ENCODE measurements at places on chromosomes 7 and 10.

DNA sequence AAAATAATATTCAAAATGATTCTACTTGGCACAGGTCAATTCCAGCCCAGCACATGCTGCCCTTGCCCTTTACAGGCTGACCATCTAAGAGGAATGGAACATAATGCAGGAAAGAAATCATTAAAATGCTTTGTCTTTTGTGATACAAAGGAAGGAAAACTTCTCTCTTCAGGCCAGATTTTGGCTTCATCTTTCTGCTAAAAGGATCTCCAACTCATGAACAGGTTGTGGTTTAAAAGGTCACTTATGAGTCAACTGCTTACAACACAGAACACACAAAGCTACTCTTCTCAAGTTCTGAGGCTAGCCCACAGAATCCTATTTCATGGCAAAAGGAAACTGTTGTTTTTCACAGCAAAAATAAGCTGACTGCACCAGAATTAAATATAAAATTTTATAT is 197.1 kb downstream of the DOCK4 start:
- DNase-seq: no peak

DNA sequence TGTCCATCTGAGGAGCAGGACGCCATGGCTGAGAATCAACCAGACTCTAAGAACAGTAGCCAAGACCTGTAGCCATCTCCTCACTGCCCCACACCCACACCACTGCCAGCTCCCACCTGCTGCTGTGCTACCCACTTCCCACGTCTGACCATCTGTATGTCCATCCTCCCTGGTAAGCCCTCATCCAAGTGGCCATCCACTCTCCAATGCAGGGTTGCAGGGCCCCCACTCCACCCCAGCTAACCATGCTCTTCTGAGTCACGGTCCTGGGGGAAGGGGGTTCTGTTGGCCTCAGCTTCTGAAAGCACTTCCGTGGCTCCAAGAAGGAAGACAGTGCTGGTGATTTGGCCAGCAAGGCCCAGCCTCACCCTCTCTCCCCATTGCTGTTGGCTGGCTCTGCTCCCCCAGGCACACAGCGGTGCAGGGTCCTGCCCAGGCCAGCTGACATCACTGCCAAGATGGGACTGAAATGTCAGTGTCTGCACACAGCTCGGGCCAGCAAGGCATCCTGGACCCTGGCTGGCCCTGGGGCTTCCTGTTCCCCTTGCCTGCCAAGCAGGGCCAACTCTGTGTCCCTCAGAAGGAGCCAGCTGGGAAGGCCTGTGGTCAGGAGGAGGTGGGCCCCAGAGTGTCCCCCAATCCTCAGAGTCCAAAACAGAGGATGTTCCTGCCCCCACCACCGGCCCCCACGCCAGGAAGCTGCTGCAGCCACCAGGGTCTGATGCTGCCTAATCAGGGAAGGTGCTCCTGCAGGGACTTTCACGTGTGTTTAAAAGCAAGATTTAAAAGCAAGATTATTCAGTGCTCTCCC is 17.5 kb downstream of the RASGEF1A start:
- no peak for DNase-seq

DNA sequence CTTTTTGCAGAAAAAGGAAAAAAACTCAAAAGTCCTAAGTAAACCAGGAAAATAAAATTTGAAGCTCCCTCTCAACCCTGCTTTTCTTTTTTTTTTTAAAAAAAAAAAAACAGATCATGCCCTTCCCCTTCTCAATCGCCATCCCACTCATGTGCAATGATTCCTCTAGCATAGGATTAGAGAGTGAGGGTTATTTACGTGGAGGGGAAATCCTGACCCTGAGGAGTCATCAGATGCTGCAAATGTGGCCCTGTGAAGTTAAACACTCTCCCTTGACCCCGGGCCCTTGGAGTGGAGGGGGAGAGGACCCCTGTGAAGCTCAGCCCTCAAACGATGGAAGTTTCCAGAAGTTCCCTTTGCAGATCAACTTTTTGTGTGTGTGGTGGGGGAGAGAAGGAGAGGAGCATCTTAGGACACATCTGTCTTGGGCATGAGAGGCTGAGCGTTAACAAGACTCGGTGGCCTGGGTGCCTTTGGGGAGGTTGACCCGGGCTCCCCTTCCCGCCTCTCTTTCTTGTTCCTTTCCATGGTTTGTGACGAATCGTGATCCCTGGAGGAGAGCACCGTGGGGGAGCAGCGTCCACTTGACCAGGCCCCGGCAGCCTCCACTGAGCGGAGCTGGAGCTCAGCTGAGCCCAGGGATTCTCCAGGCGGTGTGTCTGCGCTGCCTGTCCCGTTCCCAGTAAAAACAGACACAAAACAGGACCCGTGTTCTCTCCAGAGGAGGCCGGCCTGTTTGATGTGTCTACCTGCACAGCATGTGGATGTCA is 1.5 kb upstream of the SHH start:
- no peak for DNase-seq

DNA sequence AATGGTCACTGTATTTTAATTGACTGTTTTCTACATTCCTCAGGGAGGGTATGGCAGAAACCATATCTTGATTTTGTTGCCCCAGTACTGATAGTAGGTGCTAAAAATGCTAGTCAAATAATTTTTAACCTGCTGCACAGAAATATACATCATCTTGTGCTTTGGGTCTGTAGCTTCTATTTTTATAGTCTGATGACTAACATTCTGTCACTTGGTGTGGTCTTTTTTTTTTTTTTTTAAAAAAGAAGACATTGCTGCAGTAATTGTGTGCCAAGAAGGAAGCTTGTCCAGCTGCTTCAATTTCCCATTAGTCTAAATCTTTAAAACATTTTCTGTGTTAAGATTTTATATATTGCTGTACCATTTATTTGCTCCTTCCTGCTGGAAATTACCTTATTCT is 83.6 kb downstream of the ICA1 start:
- DNase-seq: no peak

DNA sequence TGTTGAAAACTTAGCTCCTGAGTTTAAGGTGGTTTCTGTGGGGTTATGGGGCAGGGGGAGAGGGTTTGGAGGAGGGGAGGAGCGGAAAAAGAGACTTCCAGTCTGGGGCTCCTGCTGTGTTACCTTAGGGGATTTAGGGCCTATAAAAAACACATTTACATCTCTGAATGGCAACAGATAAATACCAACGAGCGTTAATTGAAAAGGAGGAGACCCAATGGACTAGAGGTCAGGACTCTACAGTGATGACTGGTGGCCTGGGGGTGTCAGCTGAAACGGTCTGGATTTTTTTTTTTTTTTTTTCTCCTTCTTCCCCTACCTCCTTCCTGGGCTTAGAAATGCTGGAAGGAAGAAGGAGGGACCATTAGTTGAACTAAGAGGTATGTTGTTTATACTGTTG is 47.4 kb downstream of the AUTS2 start:
- no peak for DNase-seq

DNA sequence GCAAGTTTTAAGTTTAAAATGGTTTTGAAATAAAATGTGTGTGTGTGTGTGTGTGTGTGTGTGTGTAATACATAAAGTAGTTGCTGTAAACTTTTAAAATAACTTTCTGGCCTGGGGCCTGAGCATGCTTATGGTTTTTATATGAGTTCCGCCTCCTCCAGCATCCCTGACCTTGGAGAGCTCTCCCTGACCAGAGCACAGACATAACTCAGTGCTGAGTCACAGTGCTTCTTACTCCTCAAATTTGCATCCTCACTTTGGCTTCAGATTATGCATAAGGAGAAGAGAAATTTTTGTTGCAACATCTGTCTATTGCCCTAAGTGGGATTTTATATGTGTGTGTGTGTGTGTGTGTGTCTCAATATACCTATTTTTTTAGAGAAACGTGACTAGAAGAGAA is 200.8 kb downstream of the ELMO1 start:
- no peak for DNase-seq

GRCh38 chr10:100859484-100859763 is 53.3 kb upstream of the SLF2 start:
- DNase-seq: no peak

DNA sequence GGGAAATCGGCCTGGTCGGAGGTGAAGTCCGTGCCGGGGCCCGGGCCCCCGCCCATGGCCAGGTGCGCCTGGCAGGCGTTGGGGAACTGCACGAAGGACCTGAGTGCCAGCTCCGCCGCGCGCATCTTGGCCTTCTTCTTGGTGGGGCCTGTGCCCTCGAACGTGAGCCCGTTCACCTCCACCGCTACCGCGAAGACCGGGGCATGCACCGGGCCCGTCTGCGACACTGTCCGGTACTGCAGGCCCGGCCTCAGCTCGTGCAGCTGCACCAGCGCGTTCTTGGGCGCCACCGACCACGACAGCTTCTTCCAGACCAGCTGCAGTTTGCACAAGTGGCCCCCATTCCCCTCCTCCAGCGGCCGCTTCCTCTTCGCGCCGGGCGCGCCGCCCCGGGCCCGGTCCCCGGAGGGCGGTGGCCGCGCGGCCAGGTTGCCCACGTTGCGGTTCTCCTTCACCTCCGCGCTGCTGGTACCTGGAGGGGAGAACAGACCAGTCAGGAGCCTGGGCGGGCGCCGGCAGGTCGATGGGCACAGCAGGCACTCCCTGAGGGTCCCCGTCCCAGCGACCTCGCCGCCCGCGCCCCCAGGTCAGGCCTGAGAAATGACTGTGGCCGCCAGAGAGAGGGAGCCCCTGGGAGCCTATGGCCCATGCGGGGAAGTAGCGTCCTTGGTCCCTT is 307.4 kb downstream of the WDR37 start:
- DNase-seq: no peak

DNA sequence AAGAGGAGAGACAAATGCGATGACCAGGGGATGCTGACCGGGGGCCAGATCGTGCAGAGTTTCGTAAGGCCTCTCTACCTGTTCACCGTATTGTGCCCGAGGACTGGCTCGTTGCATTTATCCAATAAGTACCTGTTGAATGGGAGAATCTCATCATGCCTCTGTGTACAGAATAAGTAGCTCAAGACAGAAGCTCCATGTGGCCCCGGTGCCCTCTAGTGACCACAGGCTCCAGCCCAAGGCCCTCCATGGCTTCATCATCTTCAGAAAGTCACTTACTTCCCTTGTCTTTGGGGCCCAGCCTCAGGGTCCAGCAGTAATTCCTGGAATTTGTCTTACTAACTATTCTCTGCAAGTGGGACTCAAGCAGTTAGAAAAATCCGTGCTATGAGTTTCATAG is 151.0 kb downstream of the CHN2 start:
- no peak for DNase-seq

DNA sequence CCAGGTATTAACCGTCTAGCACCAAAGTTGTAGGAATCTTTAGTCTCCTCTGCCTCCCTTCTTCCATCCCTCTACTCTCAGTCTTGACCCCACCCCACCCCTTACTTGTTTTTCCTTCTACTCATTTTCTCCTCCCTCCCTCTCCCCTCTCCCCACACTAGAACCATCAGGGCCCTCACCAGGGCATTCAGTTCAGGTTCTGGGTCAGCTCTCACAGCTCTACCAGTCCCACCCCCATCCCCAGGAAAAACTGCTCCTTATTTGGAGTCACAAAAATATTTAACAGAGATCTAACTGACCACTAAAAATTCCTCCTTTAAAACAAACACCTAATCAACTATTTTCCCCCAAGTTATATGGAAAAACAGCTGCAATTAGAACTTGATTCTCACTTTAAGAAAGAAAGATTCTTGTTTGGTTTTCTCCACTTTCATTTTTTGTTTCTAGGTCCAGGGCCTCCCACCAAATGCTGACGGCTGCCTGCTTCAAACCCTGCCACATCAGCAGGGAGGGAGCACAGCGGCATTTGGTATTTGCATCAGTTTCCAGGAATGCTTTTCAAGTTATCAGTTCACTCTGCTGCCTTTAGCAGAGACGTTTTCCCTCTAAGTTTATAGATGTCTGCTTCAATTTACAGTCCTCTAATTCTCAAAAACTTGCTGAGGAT is 2.8 kb upstream of the COL1A2 start:
- no peak for DNase-seq

DNA sequence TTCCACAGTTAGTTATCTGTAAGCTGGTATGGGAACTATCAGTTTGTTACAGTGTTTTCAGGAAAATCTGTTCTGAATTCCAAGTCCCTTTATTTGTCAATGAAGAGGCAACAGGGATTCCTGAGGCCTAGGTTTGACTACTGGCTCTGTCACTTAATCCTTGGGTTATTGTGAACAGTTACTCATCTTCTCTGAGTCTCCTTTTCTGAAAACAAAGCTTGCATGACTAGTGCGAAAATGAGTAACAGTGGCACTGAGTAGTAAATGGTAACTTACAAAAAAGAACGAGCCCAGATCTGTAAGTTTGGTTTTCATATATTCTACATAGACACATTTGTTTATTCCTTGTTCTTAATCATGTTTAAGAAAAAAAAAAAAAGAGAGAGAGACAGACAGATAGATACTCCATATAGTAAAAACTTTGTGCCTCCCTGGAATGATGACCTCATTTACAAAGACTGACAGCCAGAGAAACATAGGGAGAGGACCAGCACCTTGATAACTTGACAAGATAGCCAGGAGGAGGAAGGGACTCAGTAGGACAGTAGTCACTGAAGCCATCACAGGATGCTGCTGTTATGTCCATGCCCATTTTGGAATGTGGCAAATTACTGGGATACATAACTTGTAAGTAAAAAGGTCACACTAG is 1.9 kb downstream of the MRPS33 start:
- DNase-seq: no peak

DNA sequence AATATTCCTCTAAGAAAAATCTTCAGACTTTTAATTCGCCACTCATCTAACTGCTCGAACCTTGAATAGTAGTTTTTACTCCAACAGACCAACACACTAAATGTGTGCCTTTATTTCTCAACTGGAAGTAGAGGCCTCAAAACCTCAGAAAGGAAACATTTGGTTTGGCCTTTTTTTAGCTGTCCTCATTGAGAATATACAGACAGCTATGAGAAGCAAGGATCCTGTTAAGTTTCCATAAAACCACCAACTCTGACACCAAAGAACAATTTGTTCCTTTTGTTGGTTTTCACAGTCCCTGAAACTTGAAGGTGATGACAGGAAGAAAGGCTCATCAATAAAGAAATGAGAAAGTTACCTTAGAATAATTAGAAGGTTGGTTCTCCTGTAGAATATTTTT is 199.2 kb upstream of the MEOX2 start:
- DNase-seq: no peak

GRCh38 chr7:124188576-124188975 is 155.7 kb upstream of the TMEM229A start:
- no peak for DNase-seq

GRCh38 chr7:80882213-80882801 is 36.5 kb downstream of the SEMA3C start:
- no peak for DNase-seq

GRCh38 chr10:77195101-77195500 is 442.5 kb downstream of the KCNMA1 start:
- no peak for DNase-seq

DNA sequence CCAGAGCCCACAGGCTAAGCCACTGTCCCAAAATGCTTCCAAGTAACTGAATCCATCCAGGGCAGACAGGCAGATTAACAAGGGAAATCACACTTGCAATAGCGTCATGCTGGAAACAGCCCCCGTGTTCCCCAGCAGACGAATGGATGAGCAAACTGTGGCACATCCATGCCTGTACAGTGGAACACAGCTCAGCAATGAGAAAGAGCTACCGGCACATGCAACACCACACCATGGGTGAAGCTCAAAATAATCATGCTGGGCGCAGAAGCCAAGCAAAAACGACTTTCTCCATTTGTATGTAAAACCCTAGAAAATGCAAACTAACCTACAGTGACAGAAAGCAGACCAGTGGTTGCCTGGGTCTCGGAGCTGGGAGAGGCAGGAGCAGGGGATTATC is 153.1 kb downstream of the SLIT1 start:
- no peak for DNase-seq
